ENCODE measurements at places on chromosomes 5 and 9.

DNA sequence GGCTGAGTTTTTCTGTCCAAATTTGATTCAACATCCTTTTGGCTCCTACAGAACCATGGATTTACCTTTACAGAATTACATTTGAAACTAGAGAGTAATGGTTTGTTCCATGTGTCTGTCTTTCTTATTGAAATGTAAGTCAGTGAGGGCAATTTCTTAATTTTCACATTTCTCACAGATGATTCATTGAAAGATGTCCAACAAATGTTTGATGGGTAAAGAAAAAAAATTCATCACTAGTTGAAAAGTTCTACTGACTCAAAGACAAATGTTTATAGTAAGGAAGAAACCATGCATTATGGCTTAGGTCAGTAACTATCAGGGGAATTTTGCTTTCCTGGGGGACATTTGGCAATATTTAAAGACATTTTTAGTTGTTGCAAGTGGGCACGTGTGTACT, 131.6 kb upstream of the TRPM3 start:
- DNase-seq: no peak

GRCh38 chr9:125604196-125604595, 102.8 kb downstream of the MAPKAP1 start:
- no peak for DNase-seq

DNA sequence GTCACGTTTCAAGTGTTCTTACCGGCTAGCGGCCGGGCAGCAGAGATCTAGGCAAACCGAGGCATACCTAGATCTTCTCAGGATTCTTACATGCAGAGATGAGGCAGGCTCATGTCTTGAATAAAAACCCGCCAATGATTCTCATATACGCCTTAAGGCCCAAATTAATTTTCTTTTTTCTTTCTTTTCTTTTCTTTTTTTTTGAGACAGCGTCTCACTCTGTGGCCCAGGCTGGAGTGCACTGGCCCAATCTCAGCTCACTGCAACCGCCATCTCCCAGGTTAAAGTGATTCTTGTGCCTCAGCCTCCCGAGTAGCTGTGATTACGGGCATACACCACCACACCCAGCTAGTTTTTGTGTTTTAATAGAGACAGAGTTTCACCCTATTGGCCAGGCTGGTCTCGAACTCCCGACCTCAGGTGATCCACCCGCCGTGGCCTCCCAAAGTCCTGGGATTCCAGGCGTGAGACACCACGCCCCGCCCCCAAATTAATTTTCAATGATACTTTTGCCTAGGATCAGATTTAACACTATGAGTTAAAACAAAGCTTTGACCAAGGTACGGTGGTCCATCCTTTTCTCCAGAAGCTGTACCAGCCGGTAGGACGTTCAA, 1.5 kb downstream of the C9orf40 start:
- no peak for DNase-seq

DNA sequence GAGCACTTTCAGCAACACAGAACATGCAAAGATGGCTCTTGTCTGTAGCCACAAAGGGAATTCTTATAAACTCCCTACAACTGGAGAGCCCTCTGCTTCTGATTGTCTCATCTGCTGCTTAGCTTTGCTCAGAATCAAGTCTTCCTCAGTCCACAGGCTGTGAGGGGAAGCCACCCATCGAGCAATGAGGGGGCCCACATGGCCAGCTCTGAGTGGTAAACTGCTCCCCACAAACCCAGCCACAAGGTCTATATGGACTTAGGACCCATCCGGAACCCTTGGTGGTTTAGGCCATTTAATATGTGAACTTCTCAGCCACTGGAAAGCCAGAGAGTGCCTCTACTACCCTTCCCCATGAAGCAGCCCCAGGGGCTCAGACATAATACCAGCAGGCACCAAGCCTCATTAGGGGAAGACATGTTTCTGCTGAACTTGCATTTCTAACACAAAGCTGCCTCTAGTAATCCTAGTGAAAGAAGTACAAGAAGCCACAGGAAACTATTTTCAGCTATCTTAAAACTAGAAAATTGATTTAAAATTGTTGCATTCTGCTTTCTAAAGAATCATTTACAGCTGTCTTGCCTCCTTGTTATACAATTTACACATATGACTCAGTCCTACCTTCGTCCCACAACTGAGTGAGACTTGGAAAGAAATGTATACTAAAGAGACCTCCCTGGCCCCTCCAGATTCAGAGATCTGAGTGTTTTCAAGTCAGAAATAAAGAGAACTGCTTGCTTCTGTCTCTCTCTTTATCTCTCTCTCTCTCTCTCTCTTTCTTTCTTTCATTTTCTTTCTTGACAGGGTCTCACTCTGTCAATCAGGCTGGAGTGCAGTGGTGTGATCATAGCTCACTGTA, 90.2 kb downstream of the ESM1 start:
- DNase-seq: no peak

GRCh38 chr9:81430727-81431126, 258.6 kb downstream of the TLE1 start:
- no peak for DNase-seq

- DNase-seq: no peak
Observed at GRCh38 chr5:150139334-150139733, 16.3 kb downstream of the PDGFRB start.

DNA sequence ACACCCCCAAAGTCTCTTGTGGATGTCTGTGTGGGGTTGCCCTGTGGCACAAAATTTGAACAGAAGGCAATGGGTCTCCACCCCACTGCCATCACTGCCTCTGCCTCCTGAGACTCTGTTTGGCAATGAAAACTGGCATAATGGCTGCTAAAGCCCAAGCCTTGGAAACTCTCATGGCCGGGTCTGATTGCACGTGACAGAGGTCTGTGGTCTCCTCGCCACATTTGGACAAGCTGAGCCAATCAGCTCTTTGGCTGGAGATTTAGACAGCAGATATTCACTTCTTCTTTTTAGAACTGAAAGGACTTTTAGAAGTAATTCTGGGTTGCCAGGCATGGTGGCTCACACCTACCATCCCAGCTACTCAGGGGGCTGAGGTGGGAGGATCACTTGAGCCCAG, 5.5 kb downstream of the GGTA1 start:
- DNase-seq: no peak

GRCh38 chr9:134556531-134557068, 85.0 kb upstream of the COL5A1 start:
- peak; percentile 58 for DNase-seq

DNA sequence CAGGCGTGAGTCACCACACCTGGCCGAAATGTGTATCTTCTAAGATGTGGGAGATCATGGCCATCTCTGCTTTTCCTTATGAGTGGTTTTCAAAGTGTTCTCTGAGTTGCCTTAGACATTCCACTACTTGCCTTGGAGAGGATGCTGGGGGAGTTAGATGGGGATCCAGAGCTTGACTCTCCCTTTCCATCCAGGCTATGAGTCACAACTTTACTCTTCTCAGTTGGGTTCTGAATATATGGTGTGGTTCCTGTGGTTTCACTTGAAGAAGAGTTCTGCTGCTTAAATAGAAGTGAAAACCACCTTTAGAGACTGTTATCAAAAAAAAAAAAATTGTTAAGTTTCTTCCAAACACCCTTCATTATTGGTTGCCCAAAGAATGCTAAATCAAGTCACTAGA, 217.6 kb downstream of the ZNF608 start:
- DNase-seq: no peak
